RWPE1 (cell line): ENCODE measurements at places on chromosomes 7 and 10.

DNA sequence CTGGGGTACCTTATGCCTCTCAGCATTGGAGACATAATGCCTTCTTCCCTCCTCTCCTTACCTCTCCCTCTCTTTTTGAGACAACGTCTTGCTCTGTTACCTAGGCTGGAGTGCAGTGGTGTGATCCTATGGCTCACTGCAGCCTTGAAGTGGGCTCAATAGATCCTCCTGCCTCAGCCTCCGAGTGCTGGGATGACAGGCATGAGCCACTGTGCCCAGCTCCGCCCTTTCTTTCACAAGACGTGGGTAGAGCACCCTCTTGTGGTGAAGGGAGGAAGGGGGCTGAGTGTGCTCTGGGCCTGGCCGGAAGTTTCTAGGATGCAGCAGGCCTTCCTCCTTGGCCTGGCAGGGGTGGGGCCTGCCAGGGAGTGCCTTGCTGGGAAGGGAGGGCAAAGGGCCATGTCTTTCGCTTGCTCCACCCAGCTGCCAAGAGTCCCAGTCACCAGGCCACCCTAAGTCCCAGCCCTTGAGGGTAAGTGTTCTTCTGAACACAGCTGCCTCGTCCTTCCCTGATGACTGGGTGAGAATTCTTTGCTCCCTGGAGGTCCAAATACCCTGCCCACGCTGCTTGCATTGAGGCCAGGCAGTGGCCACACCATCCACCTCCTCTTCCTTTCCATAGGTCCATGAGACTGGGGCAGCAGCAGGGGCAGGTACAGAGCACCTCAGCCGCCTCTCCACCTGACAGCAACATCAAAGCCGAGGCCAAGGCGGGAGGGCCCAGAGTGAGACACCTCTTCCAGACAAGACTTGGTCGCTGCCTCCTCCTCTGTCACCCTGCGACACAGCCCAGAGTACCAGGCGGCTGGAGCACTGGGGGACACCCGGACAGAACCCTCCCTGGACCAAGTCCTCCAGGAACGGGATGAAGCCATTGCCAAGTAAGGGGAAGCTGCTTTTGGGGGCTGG is 3.7 kb downstream of the ABHD11 start:
- peak; percentile 84 for DNase-seq

GRCh38 chr10:103845972-103846371 is 9.4 kb downstream of the SH3PXD2A start:
- DNase-seq, result no peak

DNA sequence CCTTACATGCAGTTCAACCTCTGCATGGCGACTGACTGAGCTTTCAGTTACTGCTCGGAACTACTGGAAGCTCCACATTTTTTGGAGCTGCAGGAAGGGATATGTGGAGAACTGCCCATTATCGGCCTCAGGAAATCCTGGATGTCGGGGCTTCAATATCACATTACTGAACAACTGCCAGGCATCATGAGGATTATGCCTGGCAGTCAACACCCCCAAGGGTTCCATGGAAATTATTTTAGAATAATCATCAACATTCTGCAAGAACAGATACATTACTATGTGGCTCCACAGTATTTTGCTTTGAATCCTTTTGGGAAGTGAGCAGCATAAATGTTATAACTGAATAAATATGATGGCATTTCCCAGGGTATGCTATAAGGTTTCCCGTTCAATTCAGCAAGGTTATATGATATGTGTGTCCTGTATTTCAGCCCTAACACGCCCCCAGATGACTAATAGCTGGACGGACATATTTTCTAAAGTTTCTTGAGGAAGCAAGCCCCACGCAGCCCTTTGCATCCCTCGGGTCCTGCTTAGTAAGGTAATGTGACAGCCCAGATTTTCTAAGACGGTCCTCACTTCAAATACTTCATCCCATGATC is 53.0 kb upstream of the OPALIN start:
- DNase-seq, result no peak

- DNase-seq, result no peak
Measured at GRCh38 chr10:123558651-123559050, 107.5 kb upstream of the GPR26 start.

- no peak for DNase-seq
Measured at GRCh38 chr10:127737563-127738511, 852 bp downstream of the FOXI2 start.

GRCh38 chr7:125020801-125021200 is 91.2 kb upstream of the POT1 start:
- DNase-seq, result no peak

- DNase-seq, result no peak
Measured at GRCh38 chr7:37817996-37818720, 30.2 kb upstream of the NME8 start.

- DNase-seq, result no peak
Measured at GRCh38 chr7:79084423-79084822, 369.0 kb downstream of the MAGI2 start.

GRCh38 chr7:54904986-54905385 is 113.8 kb upstream of the EGFR start:
- no peak for DNase-seq

DNA sequence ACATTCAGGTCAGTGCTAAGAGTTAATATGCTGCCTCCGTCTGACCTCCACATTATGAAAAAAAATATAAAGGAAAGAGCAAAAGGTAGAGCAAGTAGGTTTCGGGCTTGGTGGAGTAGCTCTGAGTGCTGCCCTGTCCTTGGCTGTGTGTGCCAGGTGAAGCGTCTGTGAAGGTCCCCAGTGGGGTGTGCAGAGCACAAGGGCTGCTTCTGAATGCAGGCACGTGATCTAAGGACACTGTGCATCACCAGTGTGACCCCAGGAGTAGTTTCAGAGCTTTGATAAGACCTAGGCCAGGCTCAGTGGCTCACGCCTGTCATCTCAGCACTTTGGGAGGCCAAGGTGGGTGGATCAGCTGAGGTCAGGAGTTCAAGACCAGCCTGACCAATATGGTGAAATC is 36.0 kb downstream of the KLF6 start:
- no peak for DNase-seq

- no peak for DNase-seq
Measured at GRCh38 chr10:78353636-78354035, 320.0 kb downstream of the RPS24 start.

- DNase-seq, result no peak
Measured at GRCh38 chr7:114930829-114931655, 9.1 kb downstream of the MDFIC start.

DNA sequence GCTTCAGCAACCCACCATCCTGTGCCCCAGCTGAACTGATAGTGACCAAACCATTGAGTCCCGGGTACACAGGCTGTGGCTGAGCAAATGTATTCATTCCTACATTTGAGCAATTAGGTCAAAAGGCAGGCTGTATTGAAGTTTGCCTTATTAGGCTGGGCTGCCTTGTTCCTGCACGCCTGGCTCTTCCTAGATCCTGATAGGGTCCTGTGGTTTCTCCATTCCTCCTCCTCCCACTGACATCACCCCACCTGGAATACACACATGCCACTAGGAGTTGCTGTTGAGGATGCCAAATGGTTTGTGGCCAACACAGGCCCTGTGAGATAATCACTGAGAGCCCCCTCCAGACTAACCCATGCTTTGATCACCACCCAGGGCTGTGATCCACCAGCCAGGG is 66.4 kb upstream of the FGFR2 start:
- DNase-seq, result no peak

GRCh38 chr7:151724920-151725584 is 151.9 kb downstream of the PRKAG2 start:
- no peak for DNase-seq

- no peak for DNase-seq
Measured at GRCh38 chr7:111041577-111041976, 49.4 kb upstream of the LRRN3 start.

DNA sequence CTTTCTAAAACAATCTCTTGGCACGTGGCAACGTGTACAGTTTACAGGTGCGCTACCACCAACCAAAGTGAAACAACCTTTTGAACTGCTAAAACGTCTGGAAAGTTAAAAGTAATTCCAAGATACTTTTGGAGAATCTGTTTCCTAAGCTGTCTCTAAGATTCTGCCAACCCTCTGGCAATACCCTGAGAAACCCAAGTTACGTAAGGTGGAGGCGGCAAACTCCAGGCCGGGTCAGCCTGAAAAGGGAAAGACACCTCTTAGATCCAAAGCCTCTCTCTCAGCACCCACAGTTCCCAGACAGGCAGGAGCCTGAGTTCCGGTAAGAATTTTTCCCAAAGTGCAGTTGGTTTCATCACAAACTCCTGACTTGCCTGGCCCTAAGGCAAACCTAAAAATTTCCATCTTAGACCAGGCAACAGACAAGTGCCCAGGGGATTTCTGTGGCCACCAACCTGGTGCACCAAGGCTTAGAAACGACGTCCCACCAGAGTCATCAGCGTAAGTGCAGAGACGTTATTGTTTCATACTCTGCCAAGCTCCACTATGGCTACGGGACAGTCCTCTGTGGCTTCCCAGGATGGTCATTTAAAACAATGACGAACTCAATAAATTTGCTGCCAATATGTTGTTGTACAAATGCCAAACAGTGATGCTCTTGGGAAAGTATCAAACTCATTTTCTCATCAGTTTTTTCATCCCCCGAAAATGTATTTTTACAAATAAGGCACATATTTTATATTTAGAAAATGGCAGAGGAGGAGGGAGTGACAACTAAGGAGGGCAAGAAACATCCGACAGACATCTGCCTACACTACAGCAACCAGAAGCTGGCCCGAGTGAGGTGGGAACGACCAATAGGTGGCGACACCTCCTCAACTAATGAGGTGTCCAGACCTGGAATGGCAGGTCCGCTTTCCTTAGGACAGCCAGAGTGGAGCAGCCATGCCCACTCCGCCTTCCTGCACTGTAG is 205.8 kb upstream of the FRMD4A start:
- DNase-seq, result peak; percentile 26

DNA sequence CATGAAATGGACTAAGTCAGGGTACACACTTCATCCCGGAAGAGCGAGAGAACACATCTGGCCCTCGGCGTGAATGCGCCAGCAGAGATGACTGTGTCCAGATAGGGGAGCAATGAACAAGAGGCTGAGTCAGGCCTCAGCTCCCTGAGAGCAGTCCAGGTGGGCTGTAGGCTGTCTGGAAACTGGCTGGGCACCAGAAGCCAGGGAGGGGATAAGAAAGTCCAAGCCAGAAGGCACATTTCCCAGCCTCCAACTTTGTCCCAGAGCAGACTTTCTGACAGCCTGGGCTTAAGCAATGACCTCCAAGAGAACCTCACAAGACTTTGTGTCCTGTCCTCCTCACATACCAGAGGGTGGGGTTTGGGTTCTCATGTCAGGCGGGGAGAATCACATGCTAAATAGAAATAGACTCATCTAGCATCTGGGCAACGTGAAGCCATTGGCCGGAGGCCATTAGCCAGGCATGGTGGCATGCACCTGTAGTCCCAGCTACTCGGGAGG is 157.2 kb downstream of the ARHGAP12 start:
- no peak for DNase-seq

GRCh38 chr7:73988197-73988596 is 39.8 kb upstream of the ELN start:
- no peak for DNase-seq

DNA sequence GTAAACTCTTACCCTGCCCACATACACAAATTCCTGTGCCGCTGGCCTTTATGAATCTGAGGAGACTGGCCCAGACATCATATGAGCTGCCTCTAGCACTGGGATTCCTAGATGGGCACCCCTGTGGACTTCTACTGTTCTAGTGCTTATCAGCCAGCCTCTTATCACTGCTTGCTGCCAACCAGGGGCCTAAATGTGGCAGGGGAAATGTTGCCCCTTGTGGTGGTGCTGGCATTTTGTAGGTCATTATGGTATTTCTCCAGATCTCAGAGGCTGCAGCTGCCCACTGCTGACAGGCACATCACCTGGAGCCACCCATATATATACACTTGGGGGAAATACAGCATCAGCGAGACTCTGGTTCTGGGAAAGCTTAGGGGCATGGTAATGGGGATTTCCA is 5.4 kb downstream of the SFR1 start:
- peak; percentile 27 for DNase-seq

DNA sequence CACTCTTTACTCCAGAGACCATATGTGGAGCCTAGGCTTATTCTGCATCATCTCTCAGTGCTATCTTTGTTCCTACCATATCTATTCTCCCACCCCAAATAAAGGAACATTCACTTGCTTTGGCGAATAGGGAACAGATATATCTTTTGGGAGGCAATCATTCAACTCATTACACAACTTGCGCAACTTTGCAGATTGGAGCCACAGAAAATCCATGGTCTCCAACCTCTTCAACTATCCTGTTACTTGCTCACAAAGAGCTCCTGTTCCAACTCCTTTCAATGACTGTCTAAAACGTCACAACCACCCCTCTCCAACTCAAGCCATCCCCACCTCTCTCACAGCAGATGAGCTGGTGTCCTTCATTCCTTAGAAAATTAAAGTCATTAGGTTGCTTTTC is 203.7 kb downstream of the POU6F2 start:
- DNase-seq, result no peak

DNA sequence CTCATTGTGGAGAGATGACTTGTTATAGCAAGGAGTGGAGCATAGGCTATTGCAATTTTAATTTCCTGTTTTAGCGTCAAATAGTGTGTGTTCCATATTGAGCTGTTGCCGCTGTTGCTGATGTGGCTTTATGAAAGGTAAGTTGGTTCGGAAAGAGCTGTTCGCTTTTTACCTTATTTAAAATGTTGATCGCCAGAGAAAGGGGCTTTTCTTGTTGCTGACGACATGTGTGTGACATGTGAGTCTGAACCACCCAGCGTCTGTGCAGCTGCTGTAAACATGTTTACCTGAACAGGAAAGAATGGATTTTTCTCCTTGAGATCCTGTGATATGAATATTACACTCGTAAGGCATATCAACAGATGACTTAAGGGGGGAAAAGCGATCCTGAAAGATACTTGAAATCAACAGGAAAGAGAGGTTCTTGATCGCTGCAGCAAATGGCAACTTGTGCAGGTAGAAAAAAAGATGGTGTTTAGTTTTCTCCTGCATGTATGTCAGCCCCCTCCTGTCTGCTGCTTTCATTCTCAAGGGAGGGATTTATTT is 2.5 kb downstream of the ZEB1 start:
- no peak for DNase-seq

DNA sequence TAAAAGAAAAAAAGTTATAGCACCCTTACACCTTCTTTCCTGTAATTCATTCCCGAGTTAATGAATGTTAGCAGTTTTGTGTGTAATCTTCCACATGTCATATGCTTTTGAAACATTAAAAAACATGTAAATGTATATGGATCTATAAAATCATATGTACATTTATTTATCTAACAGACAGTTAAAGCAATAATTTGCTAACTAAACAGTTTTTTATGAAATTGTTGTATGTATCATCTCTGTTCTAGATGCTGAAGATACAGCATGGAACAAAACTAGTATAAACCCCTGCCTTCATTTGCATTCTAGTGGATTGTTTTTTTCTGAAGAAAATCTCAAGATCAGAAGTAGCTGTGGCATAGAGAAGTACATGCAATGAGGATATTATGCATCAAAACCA is 165.0 kb downstream of the POU6F2 start:
- DNase-seq, result no peak
